ENCODE measurements at places on chromosomes 11 and 22. TPM values are rescaled to one million over a fixed set of nuclear protein-coding genes. Genes with fewer than 3 reads are reported as not detected.

Gene MUC2
- 269 TPM for total RNA-seq

Gene OR6A2
- total RNA-seq: not detected

Gene PPP1R14B
- total RNA-seq: 72.4 TPM

- no peaks in the 10 kb centered on the region for H3K4me1 ChIP-seq
- H3K27me3 ChIP-seq: peaks cover 57% of the 10 kb centered on the region
- no peaks in the 10 kb centered on the region for H3K36me3 ChIP-seq
- DNase-seq: no peak
- H3K27ac ChIP-seq: no peak overlapping the region
These were observed 39.6 kb upstream of the AMOTL1 start for GRCh38 chr11:94728541-94728940.

- H3K36me3 ChIP-seq: no peaks in the 10 kb centered on the region
- no peak overlapping the region for H3K27ac ChIP-seq
- H3K4me3 ChIP-seq: no peak overlapping the region
- DNase-seq: no peak
- H3K27me3 ChIP-seq: no peaks in the 10 kb centered on the region
These were observed 61.3 kb downstream of the CHST1 start for GRCh38 chr11:45603946-45604682.

GRCh38 chr11:22792497-22792896 lies 37.1 kb downstream of the SVIP start:
- no peaks in the 10 kb centered on the region for H3K4me1 ChIP-seq
- no peaks in the 10 kb centered on the region for H3K36me3 ChIP-seq
- H3K27me3 ChIP-seq: no peaks in the 10 kb centered on the region
- no peak for DNase-seq
- H3K27ac ChIP-seq: no peak overlapping the region

DNA sequence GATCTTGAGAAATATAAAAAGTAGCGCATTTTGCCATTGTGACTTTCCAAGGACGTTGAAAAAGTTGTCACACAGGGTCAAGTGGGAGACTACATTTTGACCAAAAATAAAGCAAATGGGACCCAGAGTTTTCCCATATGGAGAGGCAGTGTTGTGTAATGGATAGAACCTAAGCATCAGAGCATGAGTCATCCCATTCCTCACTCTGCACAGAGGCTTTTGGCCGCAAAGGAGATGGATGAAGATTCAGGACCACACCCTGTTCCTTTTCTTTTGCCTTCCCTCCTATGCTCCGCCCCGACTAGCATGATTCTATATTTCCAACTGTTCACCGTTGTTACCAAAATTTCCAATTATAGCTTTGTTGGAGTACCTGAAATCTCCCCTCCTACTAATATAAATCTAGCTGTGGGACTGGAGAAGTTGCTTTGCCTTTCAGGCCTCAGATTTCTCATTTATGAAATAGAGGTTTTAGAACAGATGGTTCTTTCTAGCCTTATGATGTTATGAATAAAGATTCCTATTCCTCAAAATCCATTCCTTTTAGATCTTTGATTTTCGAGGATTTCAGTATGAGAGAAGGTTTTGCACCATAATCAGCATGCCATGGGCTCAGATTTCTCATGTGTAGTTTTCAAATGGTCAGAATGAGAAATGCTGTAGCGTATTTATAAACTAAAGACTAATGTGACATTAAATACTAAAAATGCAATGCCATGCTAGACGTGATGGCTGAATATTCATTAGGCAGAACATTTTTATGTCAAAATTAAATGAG lies 921.9 kb upstream of the TENM4 start:
- no peak overlapping the region for H3K4me3 ChIP-seq
- H3K4me1 ChIP-seq: no peaks in the 10 kb centered on the region
- no peaks in the 10 kb centered on the region for H3K27me3 ChIP-seq
- no peak for DNase-seq
- H3K27ac ChIP-seq: no peak overlapping the region
- no peaks in the 10 kb centered on the region for H3K36me3 ChIP-seq

GRCh38 chr11:102972853-102973252 lies 17.3 kb upstream of the MMP13 start:
- no peaks in the 10 kb centered on the region for H3K36me3 ChIP-seq
- DNase-seq: no peak
- H3K27ac ChIP-seq: no peak overlapping the region
- no peak overlapping the region for H3K4me3 ChIP-seq
- H3K27me3 ChIP-seq: no peaks in the 10 kb centered on the region

DNA sequence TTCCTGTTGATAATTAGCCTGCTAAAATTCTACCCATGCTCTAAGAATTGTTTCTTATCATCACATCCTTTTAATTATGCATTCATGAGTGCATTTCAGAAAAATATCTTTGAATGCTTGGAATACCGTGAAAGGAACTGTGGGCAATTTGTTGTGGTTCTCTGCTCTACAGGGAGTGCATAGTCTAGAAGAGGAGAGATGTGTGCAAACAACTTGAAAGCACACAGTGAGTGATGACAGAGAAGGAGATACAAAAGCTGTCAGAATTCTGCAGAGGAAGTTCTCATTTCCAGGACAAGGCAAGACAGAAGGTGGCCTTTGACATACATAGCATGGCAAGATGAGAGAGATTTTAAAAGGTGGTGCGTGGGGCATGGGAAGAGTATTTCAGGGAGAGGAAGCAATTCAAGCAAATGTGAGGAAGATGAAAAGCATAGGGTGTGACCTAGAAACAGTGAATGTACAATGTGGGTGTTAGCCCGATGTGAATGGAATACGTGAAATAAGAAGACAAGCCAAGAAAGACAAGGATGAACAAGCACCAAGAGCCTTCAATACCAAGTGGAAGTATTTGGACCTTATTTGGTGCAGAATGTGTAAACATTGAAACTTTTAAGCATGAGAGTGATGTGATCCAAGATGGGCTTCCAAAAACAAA lies 5.0 kb downstream of the MMP8 start:
- H3K27me3 ChIP-seq: no peaks in the 10 kb centered on the region
- H3K27ac ChIP-seq: no peak overlapping the region
- H3K4me1 ChIP-seq: no peaks in the 10 kb centered on the region
- no peaks in the 10 kb centered on the region for H3K36me3 ChIP-seq
- H3K4me3 ChIP-seq: no peak overlapping the region

- peak overlapping the region; percentile 52 for H3K27ac ChIP-seq
- no peak overlapping the region for H3K4me3 ChIP-seq
- H3K4me1 ChIP-seq: no peaks in the 10 kb centered on the region
- no peaks in the 10 kb centered on the region for H3K27me3 ChIP-seq
- H3K36me3 ChIP-seq: peaks cover 13% of the 10 kb centered on the region
- no peak for DNase-seq
These were observed 10.5 kb downstream of the COA4 start for GRCh38 chr11:73866095-73866579.

DNA sequence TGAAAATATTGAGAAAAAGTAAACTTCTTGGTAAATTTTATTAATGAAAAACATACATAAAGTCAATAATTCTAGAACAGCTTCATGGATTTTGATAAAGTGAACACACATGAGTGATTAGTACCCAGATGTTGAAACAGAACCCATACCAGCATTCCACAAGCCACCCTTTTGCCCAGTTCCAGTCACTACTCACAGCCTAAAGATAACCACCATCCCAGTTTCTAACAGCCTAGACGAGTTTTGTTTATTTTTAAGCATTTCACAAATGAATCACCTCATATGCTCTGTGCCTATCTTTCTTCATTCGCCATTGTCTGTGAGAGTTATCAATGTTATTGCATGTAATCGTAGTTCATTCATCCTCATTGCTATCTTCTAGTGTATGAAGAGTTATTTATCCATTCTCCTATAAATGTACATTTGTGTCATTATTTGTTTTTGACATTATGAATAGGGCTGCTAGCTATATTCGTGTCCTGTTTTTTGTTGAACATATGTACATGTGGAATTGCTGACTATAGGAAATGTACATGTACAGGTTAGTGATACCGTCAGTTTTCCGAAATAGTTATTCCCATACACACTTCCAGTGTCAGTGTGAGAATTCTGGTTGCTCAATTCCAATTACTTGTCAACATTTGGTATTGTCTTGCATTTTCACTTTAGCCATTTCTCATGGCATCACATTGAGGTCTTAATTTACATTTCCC lies 44.5 kb upstream of the TEAD1 start:
- no peak overlapping the region for H3K4me3 ChIP-seq
- no peak overlapping the region for H3K27ac ChIP-seq
- no peaks in the 10 kb centered on the region for H3K36me3 ChIP-seq
- no peaks in the 10 kb centered on the region for H3K27me3 ChIP-seq
- DNase-seq: no peak

DNA sequence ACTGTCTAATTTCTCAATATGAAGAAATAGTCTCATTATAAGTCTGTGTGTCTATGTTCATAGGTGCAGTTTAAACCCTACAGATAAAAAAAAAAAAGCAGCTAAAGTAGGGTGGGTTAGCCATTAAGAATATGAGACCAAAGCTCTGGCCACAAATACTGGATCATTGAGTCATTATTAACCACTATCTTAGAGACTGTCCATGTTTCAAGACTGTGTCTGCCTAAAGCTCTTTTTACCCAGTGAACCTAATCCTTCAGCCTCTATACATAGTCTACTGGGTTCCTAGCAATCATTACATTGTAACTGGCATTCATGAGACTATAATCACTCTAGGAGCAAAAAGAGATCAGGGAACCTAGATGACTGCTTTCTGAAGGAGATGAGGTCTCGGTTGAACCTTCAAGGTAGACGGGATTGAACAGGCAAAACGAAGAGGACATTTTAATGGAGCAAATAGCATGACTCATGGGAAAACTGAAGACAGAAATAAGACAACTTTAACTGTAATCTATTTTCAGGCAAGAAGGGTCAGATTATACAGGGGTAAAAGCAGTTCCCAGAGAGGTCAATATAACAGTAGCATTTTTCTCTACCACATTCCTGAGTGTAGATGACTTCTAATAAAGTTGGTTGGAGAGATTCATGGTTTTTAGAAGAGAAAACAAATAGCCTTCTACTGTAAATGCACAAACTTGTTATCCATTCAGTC lies 64.0 kb upstream of the FIBIN start:
- H3K27ac ChIP-seq: no peak overlapping the region
- H3K36me3 ChIP-seq: no peaks in the 10 kb centered on the region
- H3K4me1 ChIP-seq: no peaks in the 10 kb centered on the region
- no peak overlapping the region for H3K4me3 ChIP-seq

DNA sequence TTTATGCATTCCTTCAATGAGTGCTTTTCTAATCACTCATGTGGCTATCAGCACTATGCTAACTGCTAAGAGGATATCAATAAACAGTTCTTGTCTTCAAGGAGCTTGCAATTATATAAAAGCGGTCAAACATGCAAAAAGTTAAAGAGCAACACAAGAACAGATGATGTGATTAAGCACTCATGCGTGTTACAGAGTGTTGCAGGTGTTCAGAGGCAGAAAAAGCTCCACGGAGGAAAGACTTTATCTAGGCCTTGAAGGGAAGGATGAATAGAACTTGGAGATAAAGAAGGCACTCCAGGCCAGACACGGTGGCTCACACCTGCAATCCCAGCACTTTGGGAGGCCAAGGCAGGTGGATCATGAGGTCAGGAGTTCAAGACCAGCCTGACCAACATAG lies 13.6 kb downstream of the CD3E start:
- H3K4me1 ChIP-seq: peaks cover 38% of the 10 kb centered on the region
- no peak overlapping the region for H3K27ac ChIP-seq
- H3K4me3 ChIP-seq: no peak overlapping the region
- no peak for DNase-seq
- no peaks in the 10 kb centered on the region for H3K36me3 ChIP-seq
- H3K27me3 ChIP-seq: peaks cover 5% of the 10 kb centered on the region

DNA sequence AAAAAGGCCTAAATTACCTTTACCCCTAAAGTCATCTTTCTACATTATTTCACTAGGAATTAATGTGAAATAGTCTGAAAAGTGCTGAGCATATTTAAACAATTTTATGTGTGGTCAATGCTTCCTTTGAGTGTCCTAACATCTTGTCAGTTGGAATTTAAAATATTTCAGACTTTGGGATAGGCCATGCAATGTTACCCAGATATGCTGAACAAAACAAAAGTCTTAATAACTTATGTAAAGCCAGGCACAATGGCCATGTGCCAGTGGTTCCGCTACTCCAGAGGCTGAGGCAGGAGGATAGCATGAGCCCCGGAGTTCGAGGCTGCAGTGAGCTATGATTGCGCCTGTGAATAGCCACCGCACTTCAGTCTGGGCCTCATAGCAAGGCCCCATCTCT lies 137.4 kb downstream of the CADM1 start:
- no peaks in the 10 kb centered on the region for H3K27me3 ChIP-seq
- no peak overlapping the region for H3K4me3 ChIP-seq
- H3K4me1 ChIP-seq: no peaks in the 10 kb centered on the region
- no peaks in the 10 kb centered on the region for H3K36me3 ChIP-seq
- no peak for DNase-seq

DNA sequence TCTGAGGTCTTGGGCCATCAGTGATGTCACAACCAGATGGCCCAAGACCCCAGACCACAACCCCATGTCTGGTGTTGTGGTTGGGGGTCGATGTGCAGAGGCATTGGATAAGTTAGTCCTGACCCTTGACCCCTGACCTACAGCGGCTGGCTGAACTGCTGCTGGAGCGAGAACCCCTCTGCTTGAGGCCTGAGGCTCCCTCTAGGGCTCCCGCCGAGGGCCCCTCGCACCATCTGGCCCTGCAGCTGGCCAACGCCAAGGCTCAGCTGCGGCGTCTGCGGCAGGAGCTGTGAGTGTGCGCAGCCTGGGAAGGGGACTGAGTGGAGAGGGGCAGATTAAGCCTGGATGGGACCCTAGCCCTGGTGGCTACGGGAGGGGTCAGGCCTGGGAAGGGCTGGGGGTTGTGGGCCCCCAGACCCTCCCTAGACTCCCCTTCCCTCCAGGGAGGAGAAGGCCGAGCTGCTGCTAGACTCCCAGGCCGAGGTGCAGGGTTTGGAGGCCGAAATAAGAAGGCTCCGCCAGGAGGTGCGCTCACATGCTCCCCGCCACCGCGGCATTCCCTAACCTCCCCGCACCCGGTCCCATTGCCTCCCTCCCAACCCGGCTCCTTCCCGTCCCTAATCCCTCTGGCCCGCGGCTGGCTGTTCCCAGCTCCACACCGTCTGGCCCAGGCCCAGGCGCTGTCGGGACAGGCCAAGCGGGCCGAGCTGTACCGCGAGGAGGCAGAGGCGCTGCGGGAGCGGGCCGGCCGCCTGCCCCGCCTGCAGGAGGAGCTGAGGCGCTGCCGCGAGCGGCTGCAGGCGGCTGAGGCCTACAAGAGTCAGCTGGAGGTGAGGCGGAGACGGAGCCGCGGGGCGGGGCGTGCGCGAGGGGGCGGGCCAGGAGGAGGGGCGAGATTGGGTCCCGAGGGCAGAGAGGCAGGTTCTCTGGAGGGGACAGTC lies 2.1 kb downstream of the CCDC88B start:
- DNase-seq: peak; percentile 96
- peaks cover 31% of the 10 kb centered on the region for H3K4me1 ChIP-seq
- H3K36me3 ChIP-seq: no peaks in the 10 kb centered on the region
- H3K4me3 ChIP-seq: peak overlapping the region; percentile 12

- DNase-seq: no peak
- no peaks in the 10 kb centered on the region for H3K27me3 ChIP-seq
- no peaks in the 10 kb centered on the region for H3K36me3 ChIP-seq
- H3K4me1 ChIP-seq: no peaks in the 10 kb centered on the region
- H3K4me3 ChIP-seq: no peak overlapping the region
These were observed 165.1 kb downstream of the WNT11 start for GRCh38 chr11:76041208-76041607.

GRCh38 chr22:36417281-36417686 lies 29.5 kb upstream of the MYH9 start:
- peak; percentile 82 for DNase-seq
- H3K4me3 ChIP-seq: no peak overlapping the region
- H3K36me3 ChIP-seq: no peaks in the 10 kb centered on the region
- peak overlapping the region; percentile 82 for H3K27ac ChIP-seq
- H3K27me3 ChIP-seq: no peaks in the 10 kb centered on the region

GRCh38 chr11:129999407-129999806 lies 3.2 kb downstream of the PRDM10 start:
- DNase-seq: no peak
- no peaks in the 10 kb centered on the region for H3K27me3 ChIP-seq
- H3K4me3 ChIP-seq: no peak overlapping the region
- peak overlapping the region; percentile 100 for H3K27ac ChIP-seq
- H3K36me3 ChIP-seq: no peaks in the 10 kb centered on the region
- H3K4me1 ChIP-seq: peaks cover 61% of the 10 kb centered on the region

Measured in transverse colon (tissue), 4 donors.